ENCODE measurements at places on chromosomes 13 and 19.

DNA sequence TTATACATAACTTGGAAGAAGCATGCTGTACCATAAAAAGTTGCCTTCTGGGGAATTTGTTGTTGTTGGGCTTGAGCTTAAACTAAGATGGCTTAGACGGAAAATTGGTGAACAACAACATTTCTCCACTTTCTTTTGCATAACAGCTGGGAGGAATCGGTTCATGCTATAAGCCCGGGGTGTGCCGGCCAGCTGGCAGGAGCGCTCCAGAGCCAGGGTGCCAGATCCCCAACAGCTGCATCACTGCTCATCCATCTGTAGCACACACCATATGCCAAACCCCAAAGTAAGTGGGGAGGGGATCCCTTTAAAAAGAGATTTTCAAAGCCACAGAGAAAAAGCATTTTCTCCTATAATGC is 419.5 kb upstream of the ARGLU1 start:
- no peak for DNase-seq

- DNase-seq: no peak
Observed at GRCh38 chr19:46220038-46220615, 9.4 kb upstream of the IGFL1 start.

DNA sequence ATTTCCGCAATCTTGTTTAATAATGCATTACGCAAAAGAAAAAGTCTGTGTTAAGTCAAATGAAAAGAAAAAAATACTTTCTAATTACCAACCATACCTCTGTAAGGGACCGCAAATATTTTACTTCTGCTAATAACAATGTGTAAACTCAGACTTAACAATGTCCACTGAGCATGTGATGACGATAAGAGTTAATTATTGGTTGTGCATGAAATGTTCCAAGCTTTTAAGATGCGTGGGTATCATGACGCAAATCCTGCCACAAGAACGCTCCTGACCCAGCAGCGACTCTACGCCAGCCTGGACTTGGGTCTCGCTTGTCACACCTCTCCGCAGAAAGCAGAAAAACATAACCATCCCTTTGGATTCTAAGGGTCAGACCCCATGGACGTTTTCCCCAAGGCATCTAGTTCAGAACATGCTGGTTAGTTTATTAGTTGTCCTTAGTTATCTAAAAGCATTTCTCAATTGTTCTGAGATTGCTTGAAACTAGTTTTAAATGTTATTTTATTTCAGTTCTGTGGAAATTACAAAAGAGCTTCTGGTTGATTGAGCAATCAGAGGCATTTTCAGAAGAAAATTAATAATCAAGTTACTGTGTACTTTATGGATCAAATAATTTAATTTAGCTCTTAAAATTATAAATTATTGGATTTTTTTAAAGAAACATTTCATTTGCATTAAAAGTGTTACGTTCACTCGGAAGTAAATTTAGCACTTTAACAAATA is 779.9 kb upstream of the ARGLU1 start:
- DNase-seq: no peak

- no peak for DNase-seq
Observed at GRCh38 chr13:23365652-23366051, 67.8 kb downstream of the SACS start.

- DNase-seq: peak; percentile 44
Observed at GRCh38 chr13:34941835-34942731, at the start of gene NBEA. TSS of gene NBEA (plus strand) at chr13:34942270. CDS start at chr13:34942821, 551 bp downstream.

DNA sequence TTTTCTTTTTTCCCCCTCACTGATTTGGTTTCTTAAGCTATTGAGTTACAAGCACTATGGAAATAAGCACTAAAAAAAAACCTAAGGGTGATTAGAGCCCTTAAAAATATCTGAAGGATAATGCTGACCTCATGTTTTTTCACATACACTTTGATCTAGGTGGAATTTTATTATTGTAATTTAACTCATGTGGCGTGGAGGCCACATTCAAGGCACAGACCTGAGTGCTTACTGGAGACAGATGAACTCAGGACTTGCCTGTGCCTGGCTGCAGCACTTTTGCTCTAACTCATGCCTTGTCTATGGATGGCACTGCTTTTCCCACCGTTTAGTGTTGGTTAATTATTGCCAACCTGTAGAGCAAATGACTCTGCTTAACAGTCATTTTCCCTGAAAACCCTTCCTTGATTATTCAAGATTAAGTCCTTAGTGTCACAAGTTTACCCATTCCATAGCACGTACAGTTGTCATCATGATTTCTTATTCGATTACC is 541.4 kb downstream of the GPC6 start:
- DNase-seq: no peak

- DNase-seq: no peak
Observed at GRCh38 chr13:60328073-60328472, 68.9 kb upstream of the TDRD3 start.

- DNase-seq: no peak
Observed at GRCh38 chr19:47492571-47493377, 8.8 kb upstream of the KPTN start.

- DNase-seq: no peak
Observed at GRCh38 chr13:48346583-48346982, 43.0 kb downstream of the RB1 start.

DNA sequence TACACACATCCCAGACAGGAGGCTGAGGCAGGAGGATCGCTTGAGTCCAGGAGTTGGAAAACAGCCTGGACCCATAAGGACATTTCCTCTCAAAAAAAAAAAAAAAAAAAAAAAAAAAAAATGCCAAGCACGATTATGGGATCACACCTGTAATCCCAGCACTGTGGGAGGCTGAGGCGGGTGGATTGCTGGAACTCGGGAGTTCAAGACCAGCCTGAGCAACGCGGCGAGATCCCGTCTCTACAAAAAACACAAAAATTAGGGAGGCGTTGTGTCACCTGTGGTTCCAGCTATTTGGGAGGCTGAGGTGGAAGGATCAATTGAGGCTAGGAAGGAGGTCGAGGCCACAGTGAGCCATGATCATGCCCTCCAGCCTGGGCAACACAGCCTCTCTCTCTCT is 973 bp upstream of the OCEL1 start:
- DNase-seq: no peak

DNA sequence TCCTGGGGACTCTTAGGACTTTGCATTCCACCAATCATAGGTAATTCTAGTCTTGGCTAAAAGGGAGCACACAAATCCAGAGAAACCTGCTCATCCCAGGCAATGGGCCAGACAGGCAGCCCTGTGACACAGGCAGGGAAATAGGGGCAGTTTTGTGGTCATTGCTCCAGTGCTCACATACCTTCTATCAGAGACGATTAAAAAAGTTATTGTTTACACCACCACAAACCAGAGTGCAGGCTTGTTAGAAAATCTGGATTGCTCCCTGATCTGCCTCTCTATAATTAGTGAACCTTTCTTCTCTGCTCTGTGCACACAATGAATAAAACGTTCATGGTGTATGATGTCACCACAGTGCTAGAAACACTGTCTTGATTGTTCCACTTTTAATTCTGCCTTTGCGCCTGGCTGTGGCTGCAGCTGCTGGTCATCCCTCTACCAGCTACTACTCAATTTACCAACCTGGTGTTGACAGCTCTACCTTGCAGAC is 121.6 kb upstream of the SPATA13 start:
- no peak for DNase-seq

DNA sequence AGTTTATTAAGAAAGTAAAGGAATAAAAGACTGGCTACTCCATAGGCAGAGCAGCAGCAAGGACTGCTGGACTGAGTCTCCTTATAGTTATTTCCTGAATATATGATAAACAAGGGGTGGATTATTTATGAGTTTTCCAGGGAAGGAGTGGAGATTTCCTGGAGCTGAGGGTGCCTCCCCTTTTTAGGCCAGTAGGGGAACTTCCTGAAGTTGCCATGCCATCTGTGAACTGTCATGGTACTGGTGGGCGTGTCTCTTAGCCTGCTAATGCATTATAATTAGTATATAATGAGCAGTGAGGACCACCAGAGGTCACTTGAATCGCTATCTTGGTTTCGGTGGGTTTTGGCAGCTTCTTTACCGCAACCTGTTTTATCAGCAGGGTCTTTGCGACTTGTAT is 13.5 kb downstream of the ZSCAN5A start:
- DNase-seq: no peak

DNA sequence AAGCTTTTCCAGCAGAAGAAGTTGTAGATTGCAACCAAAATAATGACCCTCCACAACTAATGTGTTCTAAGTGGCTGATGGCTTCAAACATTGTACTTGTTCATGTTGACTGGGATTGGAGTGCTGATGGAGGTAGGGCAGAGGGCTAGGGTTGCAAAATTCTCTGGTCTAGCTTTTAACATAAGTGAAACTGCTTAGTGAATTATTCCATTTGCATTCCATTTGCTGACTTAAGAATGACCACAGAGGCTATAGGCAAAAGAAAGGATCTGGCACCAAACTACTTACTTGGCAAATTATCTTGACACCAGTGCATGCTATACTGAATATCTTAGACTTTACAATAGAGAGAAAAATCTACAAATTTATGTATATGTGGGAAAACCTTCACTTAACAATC is 287.0 kb downstream of the FGF9 start:
- no peak for DNase-seq
